ENCODE measurements at places on chromosomes 6 and 20. TPM values are rescaled to one million over a fixed set of nuclear protein-coding genes. Genes with fewer than 3 reads are reported as not detected.

The COX4I2 gene
- total RNA-seq: not detected

- H3K27ac ChIP-seq: no peak overlapping the region
- no peak for DNase-seq
- H3K27me3 ChIP-seq: no peaks in the 10 kb centered on the region
- no peaks in the 10 kb centered on the region for H3K4me1 ChIP-seq
- no peaks in the 10 kb centered on the region for H3K36me3 ChIP-seq
Observed at GRCh38 chr6:133671376-133671775, 217.5 kb upstream of the TCF21 start.

The IL17F gene
- not detected for total RNA-seq

- no peaks in the 10 kb centered on the region for H3K27me3 ChIP-seq
- peaks cover 3% of the 10 kb centered on the region for H3K36me3 ChIP-seq
- DNase-seq: no peak
- peaks cover 60% of the 10 kb centered on the region for H3K4me1 ChIP-seq
Observed at GRCh38 chr6:137816133-137816579, 50.9 kb upstream of the TNFAIP3 start.

- H3K4me3 ChIP-seq: no peak overlapping the region
- no peaks in the 10 kb centered on the region for H3K4me1 ChIP-seq
- peaks cover 3% of the 10 kb centered on the region for H3K27me3 ChIP-seq
- no peak overlapping the region for H3K27ac ChIP-seq
- H3K36me3 ChIP-seq: no peaks in the 10 kb centered on the region
Observed at GRCh38 chr20:52780462-52780861, 191.7 kb upstream of the TSHZ2 start.

The RFX6 gene
- not detected for total RNA-seq

DNA sequence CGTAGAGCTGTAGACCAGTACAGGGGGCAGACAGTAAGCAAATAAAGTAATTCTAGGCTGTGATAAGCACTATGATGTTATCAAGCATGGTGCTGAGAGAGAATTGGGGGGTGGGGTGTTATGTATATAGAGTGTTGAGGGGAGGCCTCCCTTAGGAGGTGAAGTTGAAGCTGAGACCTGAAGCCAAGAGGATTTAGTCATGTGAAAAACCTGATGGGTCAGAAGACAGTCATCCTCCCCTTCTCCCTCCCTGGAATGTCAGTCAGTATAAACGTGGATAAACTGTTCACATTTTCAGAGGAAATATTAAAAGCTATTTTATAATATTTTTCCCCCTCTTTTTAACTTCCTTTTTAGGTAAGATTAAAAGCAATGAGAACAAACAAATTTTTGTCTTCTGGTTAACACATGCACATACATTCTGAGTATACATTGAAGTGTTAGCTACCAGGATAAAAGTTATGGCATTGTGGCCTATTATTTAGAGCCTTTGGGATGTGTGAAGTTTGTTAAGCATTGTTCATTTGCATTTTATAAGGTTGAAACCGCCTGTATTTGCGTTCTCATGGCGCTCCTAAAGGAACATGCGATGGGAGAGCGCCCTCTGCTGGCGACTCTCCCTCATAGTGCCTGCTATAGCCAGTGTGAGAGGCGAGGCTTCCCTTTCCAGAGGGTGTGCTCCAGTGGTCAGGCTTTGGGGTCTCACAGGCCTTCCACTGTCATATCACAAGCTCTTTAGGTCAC, 35.4 kb upstream of the MAPK13 start:
- H3K27ac ChIP-seq: no peak overlapping the region
- peaks cover 27% of the 10 kb centered on the region for H3K4me1 ChIP-seq
- H3K27me3 ChIP-seq: no peaks in the 10 kb centered on the region

The OPRM1 gene
- total RNA-seq: not detected

The LIN28B gene
- 0.05 TPM for total RNA-seq

DNA sequence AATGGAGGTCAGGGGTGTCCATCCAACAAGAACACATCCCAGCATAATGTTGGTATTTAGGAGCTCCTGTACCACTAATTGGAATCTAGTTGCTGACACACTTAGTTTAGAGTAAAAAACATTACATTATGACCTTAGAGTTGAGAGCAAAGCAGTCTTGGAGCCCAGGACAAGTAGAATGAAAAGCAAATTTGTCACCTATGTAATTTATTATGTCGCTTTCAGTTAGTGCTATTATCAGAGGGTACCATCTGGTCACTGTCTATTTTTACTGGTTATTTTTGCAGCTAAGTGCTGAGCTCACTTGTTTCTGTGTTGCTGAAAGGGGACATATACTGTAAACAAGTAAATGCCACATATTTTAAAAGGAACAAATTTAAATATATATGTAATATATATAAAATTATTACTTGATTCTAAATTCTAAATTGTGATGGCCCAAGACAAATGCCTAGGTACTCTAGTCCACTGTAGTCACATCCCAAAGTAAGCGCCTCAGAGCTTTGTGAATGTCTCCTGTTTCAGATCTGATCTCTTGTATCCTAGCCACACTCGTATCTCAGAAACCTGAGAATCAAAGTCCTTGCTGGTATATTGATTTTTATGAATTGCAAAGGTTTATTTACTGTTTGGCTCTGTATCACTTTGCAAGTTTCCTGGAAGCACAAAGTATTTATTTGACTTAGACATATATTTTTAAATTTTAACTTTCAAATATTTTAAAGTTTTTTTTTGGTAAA, 148.6 kb upstream of the MAN1A1 start:
- DNase-seq: no peak
- peaks cover 2% of the 10 kb centered on the region for H3K4me1 ChIP-seq
- no peak overlapping the region for H3K4me3 ChIP-seq
- H3K36me3 ChIP-seq: no peaks in the 10 kb centered on the region
- no peak overlapping the region for H3K27ac ChIP-seq

The HUS1B gene
- total RNA-seq: 1.6 TPM

- H3K36me3 ChIP-seq: no peaks in the 10 kb centered on the region
- no peak overlapping the region for H3K27ac ChIP-seq
- DNase-seq: no peak
- no peaks in the 10 kb centered on the region for H3K4me1 ChIP-seq
- peaks cover 1% of the 10 kb centered on the region for H3K27me3 ChIP-seq
- no peak overlapping the region for H3K4me3 ChIP-seq
Observed at GRCh38 chr6:2351807-2352431, 106.5 kb upstream of the GMDS start.

DNA sequence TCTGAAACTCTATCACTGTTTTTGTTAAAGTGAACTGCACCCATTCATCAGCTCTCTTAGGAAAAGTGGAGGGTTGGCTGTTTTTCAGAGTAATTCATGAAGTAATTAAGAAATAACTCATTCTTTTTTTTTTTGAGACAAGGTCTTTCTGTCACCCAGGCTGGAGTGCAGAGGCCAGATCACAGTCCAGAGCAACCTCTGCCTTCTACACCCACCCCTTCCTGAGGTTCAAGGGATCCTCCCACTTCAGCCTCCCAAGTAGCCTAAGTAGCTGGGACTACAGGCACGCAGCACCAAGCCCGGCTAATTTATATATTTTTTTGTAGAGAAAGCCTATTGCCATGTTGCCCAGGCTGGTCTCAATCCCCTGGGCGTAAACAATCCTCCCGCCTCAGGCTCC, 2.6 kb downstream of the ZNFX1 start:
- H3K27me3 ChIP-seq: no peaks in the 10 kb centered on the region
- H3K4me1 ChIP-seq: peaks cover 44% of the 10 kb centered on the region
- H3K36me3 ChIP-seq: peaks cover 83% of the 10 kb centered on the region
- no peak for DNase-seq
- peak overlapping the region; percentile 27 for H3K27ac ChIP-seq

The CLDN20 gene
- total RNA-seq: not detected

- H3K36me3 ChIP-seq: no peaks in the 10 kb centered on the region
- no peak overlapping the region for H3K4me3 ChIP-seq
- no peaks in the 10 kb centered on the region for H3K4me1 ChIP-seq
- H3K27ac ChIP-seq: no peak overlapping the region
Observed at GRCh38 chr20:46945465-46945864, 50.8 kb downstream of the EYA2 start.

DNA sequence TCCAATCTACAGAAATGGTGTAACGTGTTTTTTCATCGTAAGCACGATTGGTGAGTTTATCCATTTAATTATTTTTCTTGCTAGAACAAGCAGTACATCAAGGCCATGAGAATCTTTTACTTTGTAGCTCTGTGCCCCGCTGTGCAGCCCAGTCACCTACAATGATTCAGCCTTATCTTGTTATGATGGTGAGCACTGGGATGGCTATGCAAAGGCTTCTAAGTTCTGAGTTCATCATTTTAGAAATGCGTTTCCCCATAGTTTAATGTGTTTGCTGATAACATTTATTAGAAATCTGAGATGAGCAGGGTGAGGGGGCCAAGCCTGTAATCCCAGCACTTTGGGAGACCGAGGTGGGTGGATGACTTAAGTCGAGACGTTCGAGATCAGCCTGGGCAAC, 111.8 kb upstream of the QKI start:
- no peaks in the 10 kb centered on the region for H3K27me3 ChIP-seq
- H3K36me3 ChIP-seq: no peaks in the 10 kb centered on the region
- H3K4me1 ChIP-seq: no peaks in the 10 kb centered on the region
- H3K27ac ChIP-seq: no peak overlapping the region
- DNase-seq: no peak

The GMPR gene
- 1.0 TPM for total RNA-seq

DNA sequence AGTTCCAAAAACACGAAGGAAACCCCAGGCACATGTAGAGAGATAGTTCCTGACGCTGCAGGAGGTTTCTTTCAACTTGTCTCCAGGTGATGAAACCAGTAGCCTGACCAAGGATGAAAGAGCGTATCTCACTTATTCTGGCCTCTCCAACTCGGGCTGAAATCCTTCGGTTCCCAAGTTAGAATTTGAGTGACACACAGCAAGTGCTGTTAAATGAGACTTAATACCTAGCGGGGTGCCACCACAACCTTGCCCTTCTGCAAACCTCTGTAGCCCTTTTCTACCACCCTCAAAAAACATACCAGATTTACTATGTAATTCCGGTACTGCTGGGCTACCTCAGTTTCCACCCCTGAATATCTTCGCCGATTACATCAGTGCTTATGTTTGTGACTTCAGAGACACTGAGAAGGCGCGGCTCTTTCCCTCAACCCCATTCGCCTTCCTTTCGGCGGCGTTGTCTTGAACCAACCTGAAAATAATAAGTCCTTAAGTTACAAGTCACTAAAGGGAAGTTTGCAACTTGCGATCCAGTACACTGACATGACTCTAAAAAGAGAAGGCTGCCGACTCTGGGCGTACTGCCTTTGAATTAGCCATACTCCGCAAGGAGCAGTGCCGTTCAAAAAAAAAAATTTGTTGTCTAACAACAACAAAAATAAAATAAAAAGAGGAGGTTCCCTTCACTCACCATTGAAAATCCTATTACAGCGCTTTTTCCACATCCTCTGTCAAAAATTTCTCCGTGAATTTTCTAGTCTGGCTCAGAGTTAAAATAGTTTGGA, 194.9 kb upstream of the ZNF184 start:
- peak overlapping the region; percentile 77 for H3K4me3 ChIP-seq
- H3K27me3 ChIP-seq: peaks cover 54% of the 10 kb centered on the region

The PRKN gene
- 0.51 TPM for total RNA-seq

The MYLK4 gene
- total RNA-seq: 0.23 TPM

- no peak overlapping the region for H3K4me3 ChIP-seq
- no peak for DNase-seq
- H3K27ac ChIP-seq: no peak overlapping the region
- no peaks in the 10 kb centered on the region for H3K36me3 ChIP-seq
- no peaks in the 10 kb centered on the region for H3K27me3 ChIP-seq
Observed at GRCh38 chr6:102149191-102149590, 755.7 kb downstream of the GRIK2 start.

DNA sequence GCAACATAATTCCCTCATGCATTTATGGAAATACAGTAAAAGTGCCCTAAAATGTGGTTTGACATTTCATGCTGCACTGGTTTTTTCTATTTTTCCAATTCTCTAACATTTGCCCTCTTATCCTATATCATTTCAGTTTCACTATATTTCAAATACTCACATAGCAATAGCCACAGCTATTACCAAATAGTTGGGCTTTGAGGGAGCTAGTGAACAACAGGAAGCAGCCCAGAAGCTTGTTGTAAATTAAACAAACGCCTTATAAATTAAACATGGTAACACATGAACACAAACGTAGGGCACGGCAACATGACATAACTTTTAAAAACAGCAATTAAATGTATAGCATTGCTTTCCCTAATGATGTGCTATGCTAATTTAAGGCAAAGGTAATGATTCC, 469.0 kb downstream of the CDC5L start:
- H3K4me3 ChIP-seq: no peak overlapping the region
- peaks cover 2% of the 10 kb centered on the region for H3K36me3 ChIP-seq
- DNase-seq: no peak

GRCh38 chr6:152150196-152150595, 342.7 kb downstream of the ESR1 start:
- DNase-seq: no peak
- H3K4me3 ChIP-seq: no peak overlapping the region
- no peaks in the 10 kb centered on the region for H3K27me3 ChIP-seq

- H3K27me3 ChIP-seq: no peaks in the 10 kb centered on the region
- no peak overlapping the region for H3K4me3 ChIP-seq
- H3K4me1 ChIP-seq: peaks cover 8% of the 10 kb centered on the region
- DNase-seq: no peak
- H3K27ac ChIP-seq: no peak overlapping the region
- H3K36me3 ChIP-seq: no peaks in the 10 kb centered on the region
Observed at GRCh38 chr20:5621305-5621704, 128.9 kb upstream of the SHLD1 start.

GRCh38 chr6:1365686-1366085, 23.7 kb upstream of the FOXF2 start:
- H3K27ac ChIP-seq: no peak overlapping the region
- DNase-seq: no peak
- peaks cover 14% of the 10 kb centered on the region for H3K27me3 ChIP-seq
- no peaks in the 10 kb centered on the region for H3K36me3 ChIP-seq

DNA sequence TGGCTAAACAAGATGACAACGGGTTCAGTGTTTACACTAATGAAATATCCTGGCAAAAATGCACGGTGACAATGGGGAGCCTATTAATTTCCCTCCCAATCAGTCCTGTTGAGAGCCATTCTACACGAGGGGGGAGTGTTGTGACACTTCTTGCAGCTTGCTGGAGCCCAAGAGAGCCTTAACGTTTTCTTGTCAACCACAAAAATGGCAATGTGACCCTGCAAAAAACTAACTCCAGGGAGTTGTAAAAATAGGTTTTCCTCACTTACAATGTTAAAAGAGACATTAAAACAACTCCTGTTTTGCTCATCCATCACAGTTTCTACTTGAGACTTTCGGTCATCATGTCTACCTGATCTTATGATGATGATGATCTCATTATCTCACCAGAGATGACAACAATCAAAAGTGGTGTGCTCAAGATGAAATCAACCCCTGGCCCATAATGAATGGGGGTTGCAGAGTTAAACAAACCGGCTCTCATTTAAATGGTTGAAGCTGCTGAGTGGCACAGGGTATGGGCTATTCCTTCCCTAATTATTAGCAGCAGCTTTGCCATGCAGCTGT, 57.9 kb downstream of the GJA10 start:
- no peak for DNase-seq
- peaks cover 81% of the 10 kb centered on the region for H3K36me3 ChIP-seq
- peak overlapping the region; percentile 49 for H3K4me3 ChIP-seq
- peak overlapping the region; percentile 76 for H3K27ac ChIP-seq
- peaks cover 68% of the 10 kb centered on the region for H3K4me1 ChIP-seq

- DNase-seq: no peak
- H3K27ac ChIP-seq: no peak overlapping the region
- H3K36me3 ChIP-seq: no peaks in the 10 kb centered on the region
- H3K4me3 ChIP-seq: no peak overlapping the region
- H3K27me3 ChIP-seq: no peaks in the 10 kb centered on the region
- no peaks in the 10 kb centered on the region for H3K4me1 ChIP-seq
Observed at GRCh38 chr6:21046276-21046675, 512.0 kb downstream of the CDKAL1 start.

Data from activated T-helper 2 cell treated with anti-CD3 and anti-CD28 coated beads, Interferon-gamma antibody, Interleukin-2, Interleukin-4, amounts not matched to agents 10 μg/mL and 5 μg/mL and 100 μg/mL, durations not matched to agents 14 hours and 24 hours and 36 hours (primary cell).